Natural killer cell (primary cell): ENCODE measurements at places on chromosomes 12 and 14.

- no peak for DNase-seq
These were observed 2.6 kb upstream of the SLC35E3 start for GRCh38 chr12:68743356-68743755.

- no peak for DNase-seq
These were observed 30.8 kb downstream of the CAND1 start for GRCh38 chr12:67299926-67300325.

GRCh38 chr12:71840231-71840847 is 780 bp downstream of the TBC1D15 start:
- peak; percentile 30 for DNase-seq

DNA sequence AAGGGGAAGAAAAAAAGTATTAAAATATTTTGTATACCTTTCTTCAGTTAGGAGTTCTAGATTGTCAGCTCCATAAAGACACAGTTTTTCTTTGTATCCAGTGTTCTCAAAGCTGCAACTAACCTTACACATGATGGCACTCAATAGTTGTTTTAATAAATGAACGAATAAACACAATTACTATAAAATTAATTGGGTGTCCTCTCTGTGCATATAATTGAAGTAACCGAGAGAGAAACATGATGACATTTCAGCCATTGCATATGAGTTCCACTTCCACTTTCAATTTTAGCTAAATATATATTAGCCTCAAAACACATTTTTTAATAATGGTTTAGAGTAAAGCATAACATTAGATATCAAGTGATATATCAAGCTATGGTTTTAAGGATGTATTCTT is 671.2 kb downstream of the LRFN5 start:
- no peak for DNase-seq

DNA sequence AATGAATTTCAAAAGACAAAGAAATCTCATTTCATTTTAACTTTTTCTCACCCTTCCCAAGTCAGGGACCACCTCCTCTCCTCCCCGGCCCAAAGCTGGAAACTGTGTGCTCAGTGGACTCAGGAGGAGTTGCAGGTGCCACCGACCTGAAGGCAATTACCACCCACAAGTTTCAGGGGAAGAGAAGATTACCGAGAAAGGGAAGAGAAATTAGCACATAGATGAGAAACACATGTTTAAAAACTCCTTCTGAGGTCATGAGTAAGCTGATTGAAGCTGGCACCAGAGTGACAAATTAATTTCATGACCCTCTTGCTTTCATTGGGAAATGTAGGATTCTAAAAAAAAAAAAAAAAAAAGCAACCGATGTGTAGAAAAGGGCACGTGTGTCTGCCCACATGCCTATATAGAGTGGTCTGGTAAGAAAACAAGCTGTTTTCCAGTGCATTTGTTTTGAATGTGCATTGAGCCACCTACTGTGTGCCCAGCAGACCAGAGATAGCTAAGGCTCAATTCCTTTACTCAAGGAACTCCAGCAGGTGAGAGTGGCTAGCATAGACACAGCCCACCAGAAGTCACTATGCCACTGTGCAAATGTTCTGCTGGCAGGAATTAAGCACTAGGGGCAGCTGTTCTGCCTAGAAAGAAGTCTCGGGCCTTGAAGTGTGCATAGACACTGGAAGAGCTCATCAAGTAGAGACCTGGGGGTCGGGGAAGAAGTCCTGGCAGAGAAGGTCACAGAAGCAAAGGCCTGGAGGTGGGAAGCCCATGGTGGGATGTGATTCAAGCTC is 30.5 kb downstream of the DPF3 start:
- no peak for DNase-seq

DNA sequence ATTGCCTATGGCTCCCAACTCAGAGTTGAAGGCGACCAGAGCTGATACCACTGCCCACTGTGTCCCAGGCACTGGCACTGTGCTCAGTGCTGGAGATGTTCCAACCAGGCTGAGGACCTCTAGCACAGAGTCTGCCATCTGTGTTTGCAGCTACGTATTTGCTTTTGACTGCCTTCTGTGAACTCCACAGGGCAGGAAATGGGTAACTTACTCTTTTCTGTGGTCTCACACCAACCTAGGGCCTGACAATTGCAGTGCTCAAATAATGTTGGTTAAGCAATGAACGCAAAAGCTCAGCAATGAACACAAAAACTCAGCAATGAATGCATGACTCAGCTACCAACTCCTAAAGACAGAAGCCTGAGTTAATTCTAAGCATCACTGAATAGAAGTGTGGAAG is 202.8 kb downstream of the NUAK1 start:
- DNase-seq, result no peak
